HuH-7.5 (cell line): ENCODE measurements at places on chromosomes 3 and 15.
A peak's percentile ranks its signal among the peaks of the same experiment; 100 is the strongest.

DNA sequence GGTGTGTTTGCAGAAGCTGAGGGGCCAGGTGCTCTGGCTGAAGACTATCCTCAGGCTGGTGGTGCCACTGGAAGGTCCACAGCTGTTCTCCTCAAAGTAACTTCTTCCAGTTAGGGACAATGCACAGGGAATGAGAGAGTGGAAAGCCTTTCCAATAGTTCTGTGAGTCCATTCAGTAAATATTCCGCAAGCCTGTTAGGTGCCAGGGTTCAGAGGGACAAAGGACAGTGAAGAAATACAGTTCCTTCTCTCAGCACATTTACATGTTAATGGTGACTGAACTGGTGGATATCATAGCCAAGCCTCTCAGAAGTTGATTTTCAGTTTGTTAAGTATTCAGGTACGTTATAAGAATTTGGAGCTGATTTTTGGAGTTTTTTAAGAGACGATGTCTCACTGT lies 122.5 kb downstream of the C3orf70 start:
- DNase-seq: no peak

GRCh38 chr3:112149136-112149535 lies 16.1 kb upstream of the GCSAM start:
- no peak for DNase-seq

- no peak for DNase-seq
Observed at GRCh38 chr3:68973639-68974038, 39.8 kb downstream of the EOGT start.

DNA sequence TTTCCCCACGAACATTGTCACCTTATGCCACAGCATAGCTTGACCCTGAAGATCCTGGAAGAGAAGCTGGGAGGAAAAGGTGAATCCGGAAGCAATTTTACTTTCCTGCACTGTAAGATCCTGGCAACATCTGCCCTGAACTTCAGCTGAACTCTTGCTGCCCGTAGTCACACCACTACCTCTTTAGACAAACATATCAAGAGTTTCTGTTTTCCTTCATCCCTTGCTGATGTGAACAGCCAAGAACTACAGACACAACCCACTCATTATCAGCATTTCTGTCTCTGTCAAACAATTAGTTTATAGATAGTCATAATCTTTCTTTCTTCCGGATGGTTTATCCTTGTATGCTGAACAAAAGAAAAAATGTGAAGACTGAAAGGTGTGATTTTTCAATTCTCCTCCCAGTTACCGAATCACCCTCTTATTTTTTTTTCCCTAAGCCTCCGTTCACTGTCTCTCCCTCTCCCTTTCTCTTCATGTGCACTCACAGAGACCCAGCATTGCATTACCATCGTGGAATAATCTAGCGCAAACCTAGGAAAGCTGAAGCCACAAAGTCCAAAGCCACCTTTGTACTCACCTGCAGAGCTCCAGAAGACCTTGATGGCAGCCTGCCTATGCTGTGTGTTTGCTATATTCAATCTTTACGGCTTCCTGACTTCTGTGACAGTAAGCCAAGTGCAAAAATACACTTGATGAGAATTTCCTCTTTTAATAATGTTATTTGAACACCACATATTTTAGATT lies 229.2 kb downstream of the CDIN1 start:
- no peak for DNase-seq

DNA sequence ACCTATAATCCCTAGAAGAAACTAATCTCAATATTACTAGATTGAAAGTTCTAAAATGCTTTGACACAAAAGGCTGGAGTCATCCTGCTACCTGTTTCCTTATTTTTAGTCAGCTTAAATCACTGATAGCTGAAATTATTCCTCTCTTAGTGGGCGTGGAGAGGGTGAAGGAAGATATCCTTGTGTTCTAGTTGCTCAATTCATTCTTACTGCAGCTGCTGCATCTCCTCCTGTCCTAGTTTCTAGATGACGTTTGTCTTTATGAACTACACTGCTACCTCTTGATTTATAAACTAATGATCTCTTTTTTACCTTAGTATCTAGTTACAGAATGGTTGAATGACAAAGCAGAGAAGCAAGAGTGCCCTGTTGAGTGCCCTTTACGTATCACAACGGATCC lies 50.7 kb downstream of the SETD5 start:
- DNase-seq: no peak

GRCh38 chr3:86658876-86659275 lies 332.1 kb downstream of the VGLL3 start:
- no peak for DNase-seq

DNA sequence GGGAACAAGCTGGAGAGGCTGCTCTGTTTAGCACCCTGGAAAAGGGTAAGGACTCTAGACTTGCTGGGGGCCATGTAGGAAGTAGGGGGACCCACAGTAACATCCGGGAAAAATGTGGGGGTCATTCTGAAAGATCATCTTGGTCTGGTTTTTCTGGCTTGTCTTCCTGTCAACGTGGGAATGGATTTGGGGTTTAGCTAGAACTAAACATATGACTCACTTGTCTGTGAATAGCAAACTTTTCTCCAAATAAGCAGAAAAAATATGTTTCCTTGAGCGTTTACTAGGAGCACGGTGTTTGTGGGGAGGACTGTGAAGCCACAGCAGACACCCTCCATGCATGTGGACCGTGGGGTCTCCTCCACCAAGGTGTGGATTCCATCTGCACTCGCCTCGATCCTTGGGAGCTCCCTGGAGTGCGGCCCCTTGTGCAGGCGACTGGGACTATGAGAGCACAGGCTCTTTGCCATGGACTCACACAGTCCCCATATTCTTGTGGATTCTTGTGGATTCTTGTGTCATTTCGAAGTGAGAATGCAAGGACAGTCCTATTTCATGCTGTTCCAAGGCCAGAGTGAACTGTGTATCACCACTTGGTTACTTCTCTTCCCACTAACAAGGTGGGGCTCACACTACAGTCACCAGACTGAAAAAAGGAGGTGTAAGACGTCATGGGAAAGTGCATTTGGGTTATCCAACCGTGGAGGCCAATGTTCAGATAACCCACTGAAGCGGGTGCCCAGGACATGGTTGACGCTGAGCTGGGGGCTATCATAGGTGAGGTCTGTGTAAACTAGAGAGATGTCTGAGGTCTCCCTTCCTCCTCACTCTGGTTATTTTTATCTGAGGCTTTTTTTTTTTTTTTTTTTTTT lies 25.5 kb downstream of the PGPEP1L start:
- no peak for DNase-seq

DNA sequence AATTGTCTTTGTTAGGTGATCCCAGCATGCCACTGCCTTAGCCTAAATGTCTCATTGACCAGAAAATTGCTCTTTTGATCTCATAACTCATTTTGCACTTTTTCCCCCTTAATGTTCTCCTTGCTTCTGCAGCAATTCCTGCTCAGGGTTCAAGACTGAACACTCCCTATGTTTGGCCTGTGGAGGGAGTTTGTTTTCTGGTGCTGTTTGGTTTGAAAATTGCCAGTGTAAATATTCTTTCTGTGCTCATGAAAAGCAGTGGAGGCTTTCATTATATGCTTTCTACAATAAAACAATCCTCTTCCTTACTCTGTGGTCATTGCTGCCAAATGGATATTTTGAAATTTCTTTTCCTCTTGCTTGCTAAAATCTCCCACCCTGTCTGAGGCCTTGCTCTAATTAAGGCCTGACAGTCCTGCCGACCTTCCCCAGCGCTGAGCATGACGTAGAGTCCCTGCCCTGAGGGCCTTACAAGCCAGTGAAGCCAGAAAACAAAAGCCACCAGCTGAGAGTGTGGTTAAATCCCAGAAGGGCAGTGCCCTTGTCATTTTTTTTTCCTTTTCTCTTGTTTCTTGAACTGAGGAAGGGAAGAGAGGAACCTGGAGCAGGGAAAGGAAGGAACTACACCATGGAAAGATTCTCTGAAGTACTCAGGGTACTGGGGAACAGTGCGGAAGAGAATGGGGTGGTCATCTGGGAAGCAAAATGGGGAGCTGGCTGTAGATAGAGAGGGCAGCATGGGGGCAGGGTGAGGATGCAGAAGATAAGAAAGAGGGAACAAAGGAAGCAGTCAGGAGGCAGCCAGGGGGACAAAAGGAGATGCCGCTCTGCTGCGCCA lies 24.8 kb downstream of the ZBTB38 start:
- DNase-seq: no peak

GRCh38 chr3:24052446-24052845 lies 107.4 kb downstream of the NR1D2 start:
- no peak for DNase-seq

GRCh38 chr15:71252044-71252739 lies 136.9 kb downstream of the THSD4 start:
- no peak for DNase-seq

- DNase-seq: no peak
Observed at GRCh38 chr15:74920456-74920855, 13.8 kb upstream of the FAM219B start.

GRCh38 chr3:44066806-44067205 lies 174.9 kb upstream of the TOPAZ1 start:
- no peak for DNase-seq

DNA sequence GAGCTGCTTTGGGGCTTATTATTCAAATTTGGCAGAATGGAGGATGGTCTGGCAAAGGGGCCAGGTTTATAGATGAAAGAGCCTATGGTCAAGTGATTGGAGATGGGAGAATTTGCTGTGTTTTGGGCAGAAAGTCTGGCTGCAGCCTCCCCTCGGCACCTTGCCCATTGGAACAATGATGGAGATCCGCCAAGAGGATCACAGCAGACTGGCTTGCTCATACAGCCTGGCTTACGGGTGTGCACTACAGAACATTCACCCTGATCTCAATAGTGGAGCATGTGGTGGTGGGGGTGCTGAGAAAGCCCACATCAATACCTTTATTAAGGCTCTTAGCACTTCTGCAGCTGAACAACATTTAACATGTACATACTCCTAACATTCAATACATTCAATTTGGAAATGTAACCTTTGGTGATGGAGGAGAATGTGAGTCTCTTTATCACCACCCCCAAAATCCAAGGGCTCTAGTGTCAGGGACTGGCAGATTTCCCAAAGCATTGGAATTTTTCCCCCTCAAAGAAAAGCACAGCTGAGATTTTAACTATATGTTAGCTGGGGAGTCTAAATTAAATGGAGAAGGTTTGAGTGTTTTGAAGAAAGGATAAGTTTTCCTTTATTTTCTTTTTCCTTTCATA lies 118.4 kb upstream of the TMC3 start:
- no peak for DNase-seq

- peak; percentile 78 for DNase-seq
Observed at GRCh38 chr15:68550498-68551295, 28.1 kb upstream of the CORO2B start.

DNA sequence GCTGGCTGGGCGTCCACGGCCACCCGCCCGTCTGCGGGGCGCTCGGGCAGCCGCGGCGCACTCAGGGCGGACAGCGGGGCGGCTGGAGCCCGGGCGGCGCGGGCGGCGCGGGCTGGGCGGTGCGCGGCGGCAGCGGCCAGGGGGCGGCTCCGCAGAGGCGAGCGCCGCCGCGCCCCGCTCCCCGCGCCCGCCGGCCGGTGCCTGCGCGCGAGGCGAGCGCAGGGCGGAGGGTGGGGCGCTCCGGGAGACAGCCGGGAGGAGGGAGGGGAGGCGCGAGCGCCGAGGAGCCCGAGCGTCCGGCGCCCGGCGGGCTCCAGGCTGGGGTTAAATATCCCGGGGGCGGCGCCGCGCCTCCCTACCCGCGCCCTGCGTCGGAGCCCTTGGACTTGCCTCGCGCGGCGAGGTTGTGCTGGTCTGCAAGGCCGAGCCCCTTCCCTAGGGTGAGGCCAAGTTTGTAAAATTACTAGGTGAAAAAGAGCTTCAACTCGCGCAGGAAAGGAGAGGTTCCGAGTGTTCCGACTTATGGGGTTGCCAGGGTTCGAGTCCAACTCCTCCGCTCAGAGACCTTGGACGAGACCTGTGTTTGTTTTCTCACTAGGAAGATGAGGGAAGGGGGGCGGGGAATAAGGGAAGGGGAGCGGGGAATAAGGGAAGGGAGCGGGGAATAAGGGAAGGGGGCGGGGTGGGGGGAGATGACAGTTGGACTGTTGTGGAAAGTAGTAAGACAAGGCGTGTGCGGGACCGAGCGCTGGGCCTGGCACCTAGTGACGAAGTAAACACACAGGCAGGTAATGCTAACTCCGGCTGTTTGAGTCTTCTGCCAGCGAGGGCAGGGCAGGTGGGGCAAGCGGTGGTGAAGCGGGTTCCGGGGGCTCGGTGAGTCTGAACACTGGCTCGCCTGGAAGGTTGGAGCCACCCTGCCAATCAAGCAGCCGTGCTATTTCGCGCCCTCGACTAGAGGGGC lies at the start of gene TNFAIP8L3:
TSS of gene TNFAIP8L3 (minus strand) at position 301 of the 964 bp plus-strand sequence. CDS start 311 bp downstream, outside the sequence.
- peak; percentile 58 for DNase-seq

GRCh38 chr3:57006179-57006657 lies 54.2 kb upstream of the SPATA12 start:
- no peak for DNase-seq

GRCh38 chr3:185337231-185337816 lies 25.6 kb upstream of the MAP3K13 start:
- DNase-seq: no peak

DNA sequence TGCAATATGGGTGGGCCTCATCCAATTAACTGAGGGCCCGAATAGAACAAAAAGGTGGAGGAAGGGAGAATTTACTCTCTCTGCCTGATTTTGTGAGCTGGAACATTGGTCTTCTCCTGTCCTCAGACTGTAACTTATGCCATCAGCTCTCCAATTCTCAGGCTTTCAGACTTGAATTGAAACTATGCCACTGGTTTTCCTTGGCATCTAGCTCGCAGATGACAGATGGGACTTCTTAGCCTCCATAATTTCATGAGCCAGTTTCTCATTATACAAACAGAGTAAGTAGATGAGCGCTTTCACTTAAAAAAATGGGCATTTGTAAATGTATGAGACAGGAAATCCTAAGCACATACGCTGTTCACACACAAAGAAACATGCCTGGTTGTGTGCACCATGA lies 8.7 kb upstream of the PTX3 start:
- DNase-seq: no peak

DNA sequence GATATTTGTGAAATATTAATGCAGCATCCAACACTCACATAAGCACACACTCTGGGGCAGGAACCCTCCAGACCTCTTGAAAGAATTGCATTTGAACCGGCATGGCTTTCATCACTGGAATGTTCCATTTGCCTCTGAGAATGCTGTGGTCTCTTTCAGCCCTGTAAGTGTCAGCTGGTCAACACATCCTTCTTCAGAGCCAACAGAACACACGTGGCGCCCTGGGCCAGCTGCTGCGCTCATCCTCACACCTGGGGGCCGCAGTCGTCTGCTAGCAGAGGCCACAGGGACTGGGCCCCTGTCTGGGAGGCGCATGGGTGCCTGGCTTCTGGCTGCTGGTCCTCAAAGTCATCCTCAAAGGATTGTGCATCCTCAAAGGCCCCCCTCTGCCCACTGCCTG lies 71.4 kb upstream of the HERC1 start:
- DNase-seq: no peak

DNA sequence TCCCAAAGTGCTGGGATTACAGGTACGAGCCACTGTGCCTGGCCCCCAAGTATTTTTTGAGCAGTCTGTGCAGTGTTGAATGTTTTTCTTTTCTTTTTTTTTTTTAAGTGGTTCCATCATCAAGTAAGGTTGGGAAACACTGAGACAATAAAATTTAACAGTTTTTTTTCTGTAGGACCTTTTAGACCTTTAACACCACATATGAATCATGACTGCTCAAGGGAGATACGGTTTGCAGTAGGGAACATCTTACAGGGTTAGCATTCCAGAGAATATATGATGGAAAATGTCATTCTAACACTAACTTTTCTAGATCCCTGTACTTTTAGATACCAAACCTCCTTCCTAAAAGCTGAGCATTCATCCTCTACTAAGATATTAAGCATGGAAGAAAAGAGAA lies 41.7 kb downstream of the SNX4 start:
- no peak for DNase-seq

- no peak for DNase-seq
Observed at GRCh38 chr3:72113964-72114363, 329.0 kb upstream of the PROK2 start.

- DNase-seq: no peak
Observed at GRCh38 chr3:38610934-38611333, 38.6 kb downstream of the SCN5A start.
